ENCODE measurements at places on chromosomes 6 and 20. TPM values are rescaled to one million over a fixed set of nuclear protein-coding genes. Genes with fewer than 3 reads are reported as not detected.
A peak's percentile ranks its signal among the peaks of the same experiment; 100 is the strongest.

Gene MMP24
- not detected for total RNA-seq

Gene SPAG4
- 4.3 TPM for total RNA-seq

Gene CCN5
- not detected for total RNA-seq

Gene B3GAT2
- 0.07 TPM for total RNA-seq

Gene RIMS1
- not detected for total RNA-seq

DNA sequence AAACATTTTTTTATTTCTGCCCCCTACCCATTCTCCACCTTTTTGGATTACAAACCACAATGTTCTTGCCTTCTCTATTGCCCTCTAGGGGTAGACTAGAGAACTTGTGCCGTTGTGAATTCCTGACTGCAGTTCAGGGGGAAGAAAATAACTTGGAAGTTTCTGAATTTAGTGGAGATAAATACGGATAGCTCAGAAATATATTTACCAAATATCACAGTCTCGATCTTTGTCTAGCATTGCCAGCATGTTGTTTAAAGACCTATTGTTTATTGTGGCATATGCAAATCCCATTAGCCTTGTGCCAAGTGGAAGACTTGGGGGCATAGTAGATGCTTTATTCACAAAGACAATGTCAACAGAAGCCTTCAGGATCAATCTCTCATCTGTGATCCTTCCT lies 154.1 kb upstream of the MMS22L start:
- H3K4me3 ChIP-seq, result no peak overlapping the region
- no peaks in the 10 kb centered on the region for H3K4me1 ChIP-seq
- no peak for DNase-seq
- no peaks in the 10 kb centered on the region for H3K36me3 ChIP-seq
- peaks cover 6% of the 10 kb centered on the region for H3K27me3 ChIP-seq
- no peak overlapping the region for H3K27ac ChIP-seq

DNA sequence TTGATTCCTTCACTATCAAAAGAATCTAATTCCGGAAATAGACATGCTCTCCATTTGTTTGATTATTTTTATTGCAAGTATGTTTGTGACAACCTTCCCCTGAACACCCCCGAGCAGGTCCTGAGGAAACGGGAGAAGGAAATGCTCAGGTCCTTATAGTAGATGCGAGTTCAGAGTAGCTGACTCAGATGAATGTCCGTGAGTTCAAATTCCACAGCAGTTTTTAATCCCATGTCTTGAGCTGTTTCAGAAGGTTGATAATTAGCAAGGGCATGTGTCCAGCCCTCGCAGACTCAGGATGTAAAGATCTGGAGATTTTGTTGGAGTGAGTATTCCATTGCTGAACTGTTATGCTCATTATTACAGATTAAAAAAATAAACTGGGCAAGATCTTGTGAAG lies 169.3 kb downstream of the BCAS1 start:
- H3K27ac ChIP-seq, result no peak overlapping the region
- no peaks in the 10 kb centered on the region for H3K27me3 ChIP-seq
- H3K4me1 ChIP-seq, result peaks cover 49% of the 10 kb centered on the region

DNA sequence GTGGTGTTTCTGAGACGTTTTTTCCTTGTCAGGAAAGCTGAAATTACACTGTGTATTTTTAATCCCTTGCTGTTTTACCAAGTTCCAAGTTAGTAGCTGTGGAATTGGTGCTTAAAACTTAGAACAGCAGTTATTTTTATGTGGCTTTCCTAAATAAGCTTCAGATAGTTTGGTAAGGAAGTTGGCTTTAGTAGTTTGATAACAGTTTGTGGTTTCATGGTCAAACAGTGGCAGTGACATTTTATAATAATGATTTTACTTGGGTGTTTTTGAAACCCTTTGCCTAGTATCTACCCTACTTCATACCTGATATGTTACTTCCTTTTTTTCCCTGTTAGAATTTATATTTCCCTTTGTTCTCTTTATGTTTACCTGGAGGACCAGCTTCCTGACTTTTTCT lies 164.9 kb downstream of the JARID2 start:
- H3K4me1 ChIP-seq, result peaks cover 58% of the 10 kb centered on the region
- no peak for DNase-seq
- peak overlapping the region; percentile 30 for H3K4me3 ChIP-seq
- H3K36me3 ChIP-seq, result peaks cover 32% of the 10 kb centered on the region

DNA sequence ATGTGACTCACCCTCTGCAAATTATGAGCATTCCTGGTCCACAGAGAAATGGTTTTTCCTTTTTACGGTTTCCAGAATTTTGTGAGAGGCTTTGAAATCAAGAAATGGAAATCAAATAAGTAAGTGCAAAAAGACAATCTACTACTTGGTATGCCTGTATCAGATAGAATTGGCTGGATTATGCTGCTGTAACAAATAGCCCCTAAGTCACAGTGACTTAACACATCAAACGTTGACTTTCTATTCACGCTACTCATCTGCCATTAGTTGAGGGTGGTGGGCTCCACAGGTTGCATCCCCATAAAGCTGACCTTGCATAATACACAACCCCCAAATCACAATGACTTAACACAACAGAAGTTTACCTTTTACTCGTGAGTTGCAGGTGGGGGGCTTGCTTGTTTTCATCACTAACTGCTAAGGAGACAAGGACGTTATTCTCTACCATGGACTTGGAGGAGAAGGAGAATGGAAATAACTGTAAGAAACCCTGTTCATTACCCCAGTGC lies 44.4 kb downstream of the TSHZ2 start:
- H3K36me3 ChIP-seq, result no peaks in the 10 kb centered on the region
- DNase-seq, result no peak
